ENCODE measurements at places on chromosomes 5 and 9.
A peak's percentile ranks its signal among the peaks of the same experiment; 100 is the strongest.

- DNase-seq, result peak; percentile 14
Observed at GRCh38 chr5:83471405-83472212, at the start of gene VCAN. TSS of gene VCAN (plus strand) at chr5:83471744. CDS start at chr5:83483519, 11,775 bp downstream.

GRCh38 chr5:81757404-81757803 is 6.5 kb upstream of the SSBP2 start:
- DNase-seq, result no peak

DNA sequence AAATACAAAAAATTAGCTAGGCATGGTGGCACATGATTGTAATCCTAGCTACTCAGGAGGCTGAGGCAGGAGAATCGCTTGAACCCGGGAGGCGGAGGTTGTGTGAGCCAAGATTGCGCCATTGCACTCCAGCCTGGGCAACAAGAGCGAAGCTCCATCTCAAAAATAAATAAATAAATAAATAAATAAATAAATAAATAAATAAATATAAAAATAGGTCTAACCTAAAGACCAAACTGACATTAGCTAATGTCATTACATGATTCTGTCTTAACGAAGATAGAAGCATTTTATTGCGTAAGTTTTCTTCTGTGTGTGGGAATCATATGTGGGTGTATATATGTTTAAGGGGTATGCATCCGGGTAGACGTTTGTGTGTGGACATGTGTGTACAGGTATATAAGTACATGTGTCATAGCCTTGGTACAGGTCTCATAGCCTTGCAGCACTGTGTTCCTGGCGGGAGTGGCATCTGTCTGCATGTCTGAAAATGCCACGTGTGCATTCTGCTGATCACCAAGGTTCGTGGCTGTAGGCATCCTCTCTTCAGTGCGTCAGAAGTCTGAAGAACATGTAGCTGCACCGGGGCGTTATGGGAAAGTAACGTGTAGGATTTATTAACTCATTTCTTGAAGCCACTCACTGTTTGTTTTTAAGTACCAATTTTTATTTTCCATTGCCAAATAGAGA is 298.1 kb downstream of the NR3C1 start:
- DNase-seq, result peak; percentile 13

- no peak for DNase-seq
Observed at GRCh38 chr5:145360936-145361335, 474.2 kb downstream of the PRELID2 start.

- DNase-seq, result peak; percentile 67
Observed at GRCh38 chr9:97703437-97704344, 6.6 kb upstream of the XPA start.

DNA sequence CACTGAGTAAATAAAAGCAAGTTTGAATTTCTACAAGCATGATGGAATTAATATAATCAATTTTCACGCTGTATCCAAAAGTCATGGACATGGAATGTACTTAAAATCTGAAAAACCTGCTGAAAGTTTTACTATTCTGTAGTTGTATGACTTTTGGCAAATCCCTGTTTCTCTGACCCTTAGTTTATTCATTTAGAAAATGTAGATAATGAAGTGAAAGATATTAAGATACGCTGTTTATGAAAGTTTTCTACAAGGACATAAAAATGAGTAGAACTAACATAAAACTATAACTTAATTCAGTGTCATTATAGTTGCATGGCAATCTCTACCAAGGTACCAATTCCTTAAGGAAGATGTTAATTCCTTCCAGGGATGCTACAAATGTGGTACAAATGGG is 363.2 kb upstream of the MPDZ start:
- DNase-seq, result no peak

DNA sequence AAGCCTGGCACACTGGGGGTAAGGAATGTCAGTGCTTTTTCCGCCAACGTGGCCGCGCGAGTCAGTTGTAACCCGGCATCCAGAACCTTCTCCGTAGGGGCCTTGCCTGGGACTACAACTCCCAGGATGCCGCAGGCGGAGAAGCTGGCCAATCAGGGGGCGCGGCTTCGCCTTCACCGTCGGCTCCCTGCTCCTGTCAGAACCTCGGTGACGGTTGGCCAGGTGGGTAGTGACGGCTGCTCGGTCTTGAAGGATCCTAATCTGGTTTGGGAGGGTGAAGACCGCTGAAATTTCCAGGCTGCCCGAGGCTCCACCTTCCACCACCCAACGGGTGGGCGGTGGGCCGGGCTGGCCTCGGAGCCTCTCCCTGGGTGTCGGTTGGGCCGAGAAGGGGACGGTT is at the start of gene C5orf58:
TSS of gene C5orf58 (plus strand) at position 200 of the 400 bp plus-strand sequence. CDS start 1,992 bp downstream, outside the sequence.
- DNase-seq, result no peak

DNA sequence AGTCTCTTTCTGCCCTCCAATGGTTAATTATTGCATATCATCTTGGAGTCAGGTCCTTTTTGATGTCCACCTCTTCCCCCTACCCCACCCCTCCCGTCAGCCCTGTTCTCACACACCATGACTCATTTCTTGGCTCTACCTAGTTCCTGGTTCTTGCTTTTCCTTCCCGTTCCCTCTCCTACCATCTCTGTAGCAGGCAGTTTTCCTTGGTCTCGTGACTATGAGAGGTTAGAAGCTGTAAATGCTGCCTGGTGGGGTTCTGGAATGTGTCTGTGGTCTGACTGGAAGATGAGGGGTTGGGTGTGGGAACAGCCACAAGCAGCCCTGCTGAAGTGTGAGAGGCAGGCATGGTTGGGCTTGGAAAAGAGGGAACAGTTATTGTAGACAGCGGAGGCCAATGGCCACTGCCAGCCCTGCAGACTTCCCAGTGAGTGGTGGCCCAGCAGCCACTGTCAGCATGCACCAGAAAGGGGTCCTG is 18.2 kb downstream of the SLC22A5 start:
- no peak for DNase-seq

DNA sequence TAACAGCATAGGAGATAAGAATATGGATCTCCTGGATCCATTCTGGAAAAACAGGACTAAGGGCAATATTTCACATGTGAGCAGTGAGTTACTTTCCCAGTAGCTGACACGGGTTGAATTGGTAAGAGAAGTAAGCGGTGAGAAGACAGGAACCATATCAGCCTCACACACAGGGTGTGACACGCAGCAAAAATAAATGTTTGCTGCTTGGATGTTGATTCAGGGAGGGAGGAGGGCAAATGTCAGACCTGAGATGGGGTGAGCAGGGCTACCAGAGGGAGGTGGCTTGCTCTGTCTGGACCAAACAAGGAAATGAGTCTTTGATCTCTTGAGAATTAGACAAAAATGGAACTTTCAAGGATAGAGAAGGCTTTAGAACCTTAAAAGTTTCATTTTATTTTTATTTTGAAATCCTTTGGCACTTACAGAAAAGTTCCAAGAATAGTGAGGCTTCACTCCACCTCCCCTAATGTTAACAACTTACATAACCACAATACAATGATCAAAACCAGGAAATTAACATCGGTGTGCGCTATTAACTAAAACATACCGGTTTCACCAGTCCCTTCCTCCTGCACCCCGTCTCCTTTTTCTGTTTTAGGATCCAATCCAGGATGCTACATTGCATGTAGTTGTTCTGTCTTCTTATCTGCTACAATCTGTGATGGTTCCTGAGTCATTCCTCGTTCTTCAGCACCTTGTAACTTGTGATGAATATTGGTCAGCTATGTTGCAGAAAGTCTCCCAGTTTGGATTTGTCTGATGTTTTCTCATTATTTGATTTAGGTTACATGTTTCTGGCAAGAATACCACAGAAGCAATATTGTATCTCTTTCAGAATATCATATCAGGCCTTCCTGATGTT is 20.5 kb upstream of the ARHGEF28 start:
- DNase-seq, result no peak

DNA sequence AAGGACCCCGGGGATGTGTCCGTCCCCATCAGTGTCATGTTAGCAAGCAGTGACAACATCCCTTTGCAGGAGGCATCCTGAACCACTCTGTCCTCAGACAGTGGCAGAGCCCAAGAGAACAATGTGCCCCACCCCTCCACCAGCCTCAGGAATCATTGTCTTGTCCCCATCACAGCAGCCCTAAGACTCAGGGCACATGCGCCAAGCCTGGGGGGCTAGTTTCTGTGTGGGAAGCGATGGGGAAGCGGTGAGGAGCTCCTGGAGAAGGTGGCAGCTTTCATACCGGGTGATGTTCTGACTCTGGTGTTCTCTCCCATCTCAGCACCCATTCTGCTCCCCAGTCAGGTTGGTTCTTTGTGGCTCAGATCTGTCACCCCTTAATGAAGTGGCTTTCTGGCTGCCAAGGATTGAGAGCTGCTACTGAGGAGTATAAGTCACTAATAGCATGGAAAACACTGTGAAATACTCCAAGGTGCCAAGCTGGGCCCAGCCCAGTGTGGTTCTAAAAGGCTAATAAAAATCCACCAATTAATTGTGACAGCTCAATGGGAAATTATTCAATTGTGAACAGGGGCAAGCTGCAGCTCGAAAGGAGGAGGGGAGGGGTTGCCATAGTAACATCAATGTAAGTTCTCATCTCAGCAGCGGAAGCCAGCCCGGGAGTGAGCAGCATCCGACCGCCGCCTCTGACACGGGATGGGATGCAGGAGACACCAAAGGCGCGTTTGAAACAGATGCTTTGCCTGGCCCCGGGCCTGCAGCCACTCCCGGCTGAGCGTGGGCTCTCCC is 4.7 kb downstream of the QRFP start:
- DNase-seq, result no peak

DNA sequence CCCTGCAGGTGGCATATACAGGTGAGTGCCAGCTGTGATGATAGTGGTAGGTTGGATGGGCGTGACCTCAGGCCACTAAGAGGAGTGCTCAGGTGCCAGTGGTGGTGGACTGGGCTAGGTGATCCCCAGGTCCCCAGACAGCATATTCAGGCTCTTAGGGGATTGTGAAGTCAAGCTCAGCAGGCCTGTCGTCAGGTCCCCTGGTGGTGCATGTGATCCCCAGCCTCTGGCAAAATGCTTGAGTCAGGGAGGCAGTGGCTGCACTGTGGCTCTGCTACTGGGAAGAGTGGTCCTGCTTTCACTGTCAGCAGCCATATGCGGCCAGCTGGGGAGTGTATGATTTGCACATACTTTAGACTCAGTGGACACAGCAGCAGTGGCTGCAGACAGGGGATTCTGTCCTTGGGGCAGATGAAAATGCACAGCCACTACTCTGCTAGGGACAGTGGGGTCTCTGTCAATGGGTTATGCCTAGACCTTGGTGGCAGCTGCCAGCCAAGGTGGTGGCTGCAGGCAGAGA is 31.6 kb upstream of the CTSL start:
- DNase-seq, result no peak

GRCh38 chr5:181207214-181207959 is 2.4 kb upstream of the TRIM7 start:
- peak; percentile 93 for DNase-seq

- no peak for DNase-seq
Observed at GRCh38 chr5:120155873-120156272, 308.2 kb upstream of the PRR16 start.

DNA sequence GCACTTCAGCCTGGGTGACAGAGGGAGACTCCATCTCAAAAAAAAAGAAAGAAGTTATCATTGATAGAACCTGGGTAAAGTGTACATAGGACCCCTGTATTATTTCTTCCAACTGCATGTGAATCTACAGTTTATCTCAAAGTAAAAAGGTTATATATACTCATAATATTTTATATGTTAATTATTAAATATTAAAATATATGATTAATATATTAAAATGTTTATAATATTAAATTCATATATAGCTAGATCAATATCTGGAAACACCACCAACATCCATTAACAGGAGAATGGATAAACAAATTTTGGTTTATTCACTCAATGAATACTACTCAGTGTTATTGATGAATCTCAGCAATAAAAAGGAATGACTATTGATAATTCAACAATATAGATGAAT is 19.7 kb downstream of the C5orf15 start:
- DNase-seq, result no peak

DNA sequence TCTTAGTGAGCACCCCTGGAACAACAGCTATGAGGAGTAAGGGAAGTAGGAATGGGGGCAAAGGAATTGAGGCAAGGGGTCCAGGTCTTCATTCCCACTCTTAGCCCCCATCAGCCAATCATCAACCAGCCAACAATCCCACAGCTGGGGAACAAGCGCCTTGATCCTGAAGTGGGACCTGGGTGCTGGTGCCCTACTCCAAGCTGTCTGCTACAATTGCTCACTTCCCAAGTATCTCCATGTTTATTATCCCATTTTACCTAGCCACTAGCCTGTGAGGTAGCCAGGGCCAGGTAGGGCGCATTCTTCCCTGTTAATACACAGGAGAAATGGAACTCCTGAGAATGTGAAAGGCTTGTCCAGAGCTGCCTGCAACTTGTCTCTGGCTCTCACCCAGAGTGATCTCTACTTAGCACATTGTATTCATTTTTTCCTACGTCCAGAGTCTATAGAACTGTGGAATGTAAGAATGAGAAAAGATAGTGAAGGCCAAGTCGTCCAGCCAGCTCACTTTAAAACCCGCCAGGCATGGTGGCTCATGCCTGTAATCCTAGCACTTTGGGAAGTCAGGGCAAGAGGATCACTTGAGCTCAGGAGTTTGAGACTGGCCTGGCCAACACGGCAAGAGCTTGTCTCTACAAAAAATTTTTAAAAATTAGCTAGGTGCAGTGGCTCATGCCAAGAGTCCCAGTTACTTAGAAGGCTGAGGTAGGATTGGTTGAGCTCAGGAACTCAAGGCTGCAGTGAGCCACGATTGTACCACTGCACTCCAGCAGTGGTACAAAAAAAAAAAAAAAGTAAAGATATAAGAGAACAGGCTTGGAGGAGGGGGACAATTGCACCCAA is 6.2 kb upstream of the DNAJC18 start:
- no peak for DNase-seq

DNA sequence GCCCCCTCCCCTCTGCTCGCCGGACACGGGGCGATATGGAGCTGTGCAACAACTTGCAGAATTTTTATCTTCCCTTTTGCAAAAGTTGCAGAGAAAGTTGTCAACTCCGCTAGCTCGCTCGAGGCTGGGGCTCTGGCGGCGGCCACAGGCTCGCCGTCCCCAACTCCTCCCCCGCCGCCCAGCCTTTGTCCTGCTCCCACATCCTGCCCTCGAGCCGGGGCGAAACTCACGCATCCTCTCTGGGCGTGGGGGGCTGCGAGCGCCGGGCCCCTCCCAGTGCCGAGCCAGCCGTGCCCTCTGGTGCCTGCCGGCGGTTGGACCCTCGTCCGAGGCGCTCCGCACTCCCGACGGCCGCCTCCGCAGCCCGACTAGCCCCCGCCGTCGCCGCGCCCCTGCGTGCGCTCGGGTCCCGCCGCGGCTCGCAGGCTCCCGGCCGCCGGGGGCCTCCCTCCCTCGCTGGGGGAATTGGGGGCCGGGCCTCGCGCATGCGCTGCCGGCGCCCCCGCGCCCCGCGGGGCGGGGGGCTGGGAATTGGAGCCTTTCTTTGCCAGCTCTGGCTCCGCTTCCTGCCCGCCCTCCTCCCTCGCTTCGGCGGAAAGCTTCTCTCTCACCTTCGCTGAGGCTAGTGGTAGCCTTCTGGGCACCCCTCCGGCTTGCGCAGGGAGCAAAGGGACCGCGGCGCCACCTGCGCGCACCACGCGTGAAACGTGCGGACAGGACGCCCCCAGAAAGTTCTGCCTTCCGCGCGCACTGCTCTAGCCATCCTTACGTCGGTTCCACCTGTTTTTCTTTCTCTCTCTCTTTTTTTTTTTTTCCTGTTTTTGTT is at the start of gene CCNJL:
TSS of gene CCNJL (minus strand) at position 431 of the 826 bp plus-strand sequence. CDS start 641 bp downstream, outside the sequence.
- peak; percentile 23 for DNase-seq

DNA sequence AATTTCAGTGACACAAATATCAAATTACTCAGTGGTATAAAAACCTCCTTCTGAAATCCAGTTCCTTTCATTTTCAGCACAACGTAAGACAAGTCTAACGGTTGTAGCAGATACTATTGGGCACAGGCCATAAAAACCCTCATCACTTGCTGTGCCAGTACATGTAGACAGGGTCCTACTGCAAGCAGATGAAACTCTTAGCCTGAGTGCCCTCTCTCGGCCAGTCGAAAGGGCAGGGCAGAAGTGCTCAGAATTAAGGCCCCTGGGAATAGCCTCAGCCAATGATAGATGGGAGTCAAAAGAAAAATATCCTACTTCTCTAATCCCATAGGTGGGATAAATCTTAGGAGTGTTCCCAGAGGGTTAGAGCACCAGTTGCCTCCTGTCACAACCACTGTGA is 168.5 kb upstream of the FER start:
- DNase-seq, result no peak
